ENCODE measurements at places on chromosomes 5 and 9.

GRCh38 chr5:90563108-90563507 lies 4.5 kb downstream of the ADGRV1 start:
- DNase-seq: no peak

DNA sequence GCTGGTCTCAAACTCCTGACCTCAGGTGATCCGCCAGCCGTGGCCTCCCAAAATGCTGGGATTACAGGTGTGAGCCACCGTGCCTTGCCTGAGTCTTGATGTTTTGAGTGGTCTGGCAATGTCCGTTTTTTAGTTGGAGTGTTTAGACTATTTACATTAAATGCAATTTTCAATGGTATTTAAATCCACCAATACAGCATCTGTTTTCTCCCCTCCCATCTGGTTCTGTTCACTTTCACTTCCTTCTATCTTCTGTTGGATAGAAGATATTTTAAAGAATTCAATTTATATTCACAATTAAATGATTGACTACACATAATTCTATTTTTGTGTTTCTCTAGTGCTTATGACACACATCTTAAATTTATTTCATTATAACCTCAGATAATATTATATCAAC lies 26.0 kb upstream of the PCAT7 start:
- DNase-seq: no peak

DNA sequence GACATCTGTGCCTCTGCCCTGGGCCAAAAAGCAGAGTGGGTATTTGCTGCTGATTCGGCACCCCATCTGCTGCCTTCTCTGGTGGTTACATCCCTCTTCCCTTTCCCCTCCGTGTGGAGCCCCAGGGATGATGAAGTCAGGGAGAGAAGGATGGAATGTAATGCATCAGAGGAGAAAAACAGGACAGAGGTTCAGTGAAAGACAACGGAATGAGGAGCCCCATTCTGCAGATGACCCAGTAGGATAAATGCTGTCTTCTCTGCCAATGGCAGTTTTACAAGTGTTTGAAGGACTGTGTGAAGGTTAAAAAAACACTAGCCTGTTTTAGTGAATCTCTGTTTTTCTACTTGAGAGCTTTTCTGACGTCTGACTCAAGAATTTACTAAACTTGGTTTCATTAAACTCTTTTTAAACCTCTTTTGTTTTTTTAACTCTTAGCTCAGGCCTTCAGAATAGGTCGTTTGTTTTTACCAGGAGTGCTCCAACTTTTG lies 86.3 kb downstream of the NLN start:
- no peak for DNase-seq

- DNase-seq: no peak
Observed at GRCh38 chr9:5976674-5977397, 38.6 kb downstream of the RANBP6 start.

- DNase-seq: no peak
Observed at GRCh38 chr5:151063142-151063989, 17.5 kb downstream of the TNIP1 start.

GRCh38 chr9:80926611-80927010 lies 762.7 kb downstream of the TLE1 start:
- DNase-seq: no peak

- DNase-seq: no peak
Observed at GRCh38 chr5:6950250-6950649, 237.0 kb downstream of the TENT4A start.

DNA sequence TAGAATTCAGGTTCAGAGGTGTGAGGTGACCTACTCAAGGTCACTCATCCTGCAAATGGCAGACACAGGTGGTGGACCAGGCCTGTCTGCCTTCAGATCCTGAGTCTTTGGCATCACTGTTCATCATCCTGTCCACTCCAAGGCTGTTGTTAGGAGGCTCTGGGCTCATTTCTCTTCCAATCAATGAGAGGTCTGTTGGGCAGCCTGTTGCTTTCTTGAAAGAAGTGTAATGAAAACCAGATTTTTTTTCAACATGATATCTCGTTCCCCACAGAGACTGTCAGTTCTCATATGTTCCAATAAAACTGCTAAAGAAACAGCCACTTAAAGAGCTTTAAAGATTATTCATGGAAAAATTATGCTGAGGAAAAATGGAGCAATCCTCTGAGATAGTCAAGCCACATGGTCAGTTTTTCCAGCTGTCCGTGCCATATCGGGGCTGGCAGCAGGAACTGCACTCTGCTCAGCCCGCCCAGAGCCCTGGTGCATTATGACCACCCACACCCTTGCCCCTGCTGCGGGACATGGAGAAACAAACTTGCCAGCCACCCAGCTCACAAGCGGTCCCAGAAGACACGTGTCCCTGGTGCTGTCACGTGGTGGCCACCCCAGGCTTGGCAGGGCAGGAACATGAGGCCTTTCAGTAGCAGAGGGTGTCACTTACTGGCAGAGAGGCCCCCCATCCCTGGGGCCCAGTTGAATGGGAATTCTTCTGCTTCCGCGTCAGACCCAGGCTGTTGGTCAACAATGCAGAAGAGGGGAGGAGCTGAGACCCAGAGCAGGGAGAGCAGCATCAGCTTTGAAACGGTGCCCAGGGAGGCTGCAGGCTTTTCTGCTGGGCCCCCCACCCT lies 63.7 kb upstream of the ANGPTL2 start:
- DNase-seq: no peak

- no peak for DNase-seq
Observed at GRCh38 chr9:88949961-88950340, 41.3 kb upstream of the S1PR3 start.

DNA sequence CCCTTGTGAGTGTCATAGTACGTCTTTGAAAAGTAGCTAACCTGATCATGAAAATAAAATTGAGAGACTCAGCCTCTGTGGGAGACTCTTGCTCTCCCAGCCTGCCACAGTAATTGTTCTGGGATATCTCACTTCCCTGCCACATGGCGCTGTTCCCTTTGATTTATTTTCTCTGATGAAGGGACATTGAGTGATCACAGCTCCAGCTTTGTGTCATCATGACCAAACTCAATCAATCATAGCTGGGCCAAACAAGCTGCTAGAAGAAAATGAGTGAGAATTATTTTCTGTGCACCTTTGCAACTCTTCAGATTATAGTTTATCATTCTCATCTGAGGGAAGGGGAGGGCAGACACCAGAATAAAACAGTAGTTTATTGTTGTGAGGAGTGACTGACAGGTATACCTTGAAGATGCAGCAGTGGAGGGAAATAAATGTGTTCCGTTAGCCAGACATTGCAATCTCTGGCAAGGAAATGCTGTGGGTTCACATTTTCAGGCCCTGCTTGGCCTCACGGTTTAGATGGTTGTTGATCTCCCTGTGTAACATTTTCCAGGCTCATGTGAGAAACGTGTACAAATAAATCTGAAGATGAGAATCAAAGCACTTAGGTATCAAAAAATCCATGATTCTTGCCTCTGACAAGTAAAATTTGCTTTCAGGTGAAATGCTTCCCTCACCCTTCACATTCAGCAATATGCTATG lies 174.7 kb upstream of the FBXL17 start:
- no peak for DNase-seq

Data from activated naive CD4-positive, alpha-beta T cell treated with Interleukin-2 at 50 U/mL for 16 hours (primary cell).